ENCODE measurements at places on chromosomes 5 and 9. TPM values are rescaled to one million over a fixed set of nuclear protein-coding genes. Genes with fewer than 3 reads are reported as not detected.

Gene LECT2
- not detected for total RNA-seq

Gene EIF4EBP3
- 1.6 TPM for total RNA-seq

Gene HTR1A
- not detected for total RNA-seq

Gene ZNF879
- 5.2 TPM for total RNA-seq

Gene ITGA2
- total RNA-seq, result 30.0 TPM

Gene ACER2
- total RNA-seq, result 9.7 TPM

Gene ORM2
- not detected for total RNA-seq

Gene FIBCD1
- not detected for total RNA-seq

Gene CDH6
- total RNA-seq, result 0.19 TPM

Gene SNCB
- 1.1 TPM for total RNA-seq
